Hematopoietic multipotent progenitor cell treated with erythropoietin and hydrocortisone succinate and interleukin-3 and kit ligand, for 6 days (in vitro differentiated cells): ENCODE measurements at places on chromosomes 12 and 14.
A peak's percentile ranks its signal among the peaks of the same experiment; 100 is the strongest.

DNA sequence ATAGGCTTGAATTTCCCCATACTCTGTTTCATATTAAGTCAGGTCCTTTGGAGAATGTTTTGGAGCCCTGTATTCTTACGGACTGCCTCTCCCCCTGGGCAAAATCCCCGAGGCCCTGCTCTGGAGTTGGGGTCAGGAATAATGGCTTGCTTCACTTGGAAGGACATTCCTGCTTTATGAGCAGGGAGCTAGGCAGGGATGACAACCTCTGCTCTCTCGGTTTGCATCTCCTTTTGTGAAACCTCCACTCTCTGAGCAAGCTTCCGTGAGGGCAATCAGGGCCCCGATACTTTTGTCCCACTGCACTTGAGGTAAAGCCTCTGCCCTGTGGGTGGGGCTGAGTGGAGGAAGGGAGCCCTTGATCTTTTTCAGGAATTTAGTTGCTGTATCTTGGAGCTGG, 19.3 kb downstream of the OS9 start:
- no peak for DNase-seq

DNA sequence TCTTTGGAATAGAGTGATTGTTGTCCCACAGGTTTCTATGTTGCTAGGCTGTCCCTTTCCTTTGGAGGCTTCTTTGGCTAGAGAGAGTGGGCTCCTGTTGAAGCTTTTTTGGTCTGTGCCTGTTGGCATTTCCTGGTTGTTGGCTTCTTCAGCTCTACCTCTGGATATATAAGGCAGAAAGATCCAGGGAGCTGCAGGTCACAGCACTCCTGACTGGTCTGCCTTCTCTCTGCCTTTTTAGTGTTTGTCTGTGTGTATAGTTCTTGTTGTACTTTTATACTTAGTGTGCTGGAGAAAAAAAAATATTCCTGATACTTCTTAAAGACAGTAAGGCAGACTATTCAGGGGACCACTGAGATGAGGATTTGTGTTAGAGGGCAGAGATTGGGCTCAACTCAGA, 202.7 kb downstream of the FBXL14 start:
- no peak for DNase-seq

DNA sequence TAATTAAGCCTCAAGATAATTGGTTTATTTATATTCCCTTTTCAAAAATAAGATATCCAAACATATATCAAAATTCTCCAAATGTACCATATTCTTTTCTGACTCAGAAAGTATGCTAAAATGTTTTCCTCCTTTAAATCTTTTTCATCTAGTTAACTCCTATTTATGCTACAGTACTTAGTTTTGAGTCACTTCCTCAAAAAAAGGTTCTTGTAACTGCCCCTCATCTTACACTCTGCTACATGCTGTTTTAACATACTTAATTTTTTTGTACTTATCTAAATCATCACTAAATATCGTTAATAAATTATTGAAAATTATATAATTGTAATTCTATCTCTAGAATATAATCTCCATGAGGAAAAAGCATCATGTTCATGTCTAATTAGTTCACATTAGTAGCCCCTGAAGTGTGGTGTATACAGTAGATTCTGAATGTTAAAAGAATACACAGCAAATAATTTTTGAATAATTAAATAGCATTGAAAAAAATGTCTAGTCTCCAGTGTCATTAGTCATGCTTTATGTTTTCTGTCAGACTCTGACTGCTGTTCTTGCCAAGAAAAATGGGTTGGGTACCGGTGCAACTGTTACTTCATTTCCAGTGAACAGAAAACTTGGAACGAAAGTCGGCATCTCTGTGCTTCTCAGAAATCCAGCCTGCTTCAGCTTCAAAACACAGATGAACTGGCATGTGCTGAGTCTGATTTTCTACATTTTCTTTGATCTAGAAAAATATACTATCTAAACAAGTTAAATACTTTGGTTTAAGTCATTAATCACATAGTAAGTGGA, 3.5 kb downstream of the KLRD1 start:
- DNase-seq: no peak

GRCh38 chr14:37889087-37889486, 293.7 kb downstream of the TTC6 start:
- no peak for DNase-seq

- DNase-seq: no peak
These were observed 266.3 kb downstream of the ITPR2 start for GRCh38 chr12:26566675-26567074.

- no peak for DNase-seq
These were observed 70.1 kb upstream of the MAP1LC3B2 start for GRCh38 chr12:116489116-116489515.

GRCh38 chr14:90900476-90901083, 84.3 kb upstream of the TTC7B start:
- peak; percentile 14 for DNase-seq

- DNase-seq: no peak
These were observed 44.6 kb upstream of the PPP4R3A start for GRCh38 chr14:91554535-91555332.

DNA sequence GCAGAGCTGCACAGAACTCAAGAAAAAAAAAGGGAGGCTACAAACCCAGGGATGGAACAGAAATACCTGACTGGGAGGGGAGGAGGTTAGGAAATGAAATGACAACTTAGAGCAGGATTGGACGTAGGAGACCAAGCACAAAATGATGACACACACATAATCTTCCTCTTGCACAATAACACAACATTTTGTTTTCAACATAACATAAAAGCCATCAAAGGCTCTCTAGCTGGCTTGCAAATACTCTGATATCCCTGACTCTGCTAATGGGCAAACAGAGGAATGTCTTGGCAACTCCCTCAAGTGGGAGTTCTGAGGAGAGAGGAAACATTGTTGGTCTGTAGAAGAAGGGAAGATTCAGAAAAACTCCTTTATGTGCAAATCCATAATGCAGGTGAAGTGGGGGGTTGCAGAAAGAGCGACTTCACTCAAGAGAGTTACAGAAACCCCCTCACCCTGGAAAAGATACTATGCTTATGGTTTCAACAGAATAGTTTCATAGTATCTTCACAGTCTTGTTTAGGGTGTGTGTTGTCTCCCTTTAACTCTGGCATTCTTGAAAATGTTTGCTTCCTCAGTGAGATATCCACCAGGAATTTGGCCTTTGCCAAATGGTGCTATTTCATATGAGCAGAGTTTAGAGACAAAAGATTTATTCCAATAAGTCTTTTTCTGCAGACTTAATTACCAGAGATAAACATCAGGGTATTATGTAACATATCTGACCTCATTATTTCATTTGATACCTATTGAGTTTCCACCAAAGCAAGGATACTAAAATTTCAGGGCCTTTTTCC, 43.8 kb upstream of the LTBP2 start:
- no peak for DNase-seq

- no peak for DNase-seq
These were observed 41.3 kb downstream of the CCDC60 start for GRCh38 chr12:119375883-119376190.

- no peak for DNase-seq
These were observed 107.4 kb upstream of the RGS6 start for GRCh38 chr14:71824816-71825215.

DNA sequence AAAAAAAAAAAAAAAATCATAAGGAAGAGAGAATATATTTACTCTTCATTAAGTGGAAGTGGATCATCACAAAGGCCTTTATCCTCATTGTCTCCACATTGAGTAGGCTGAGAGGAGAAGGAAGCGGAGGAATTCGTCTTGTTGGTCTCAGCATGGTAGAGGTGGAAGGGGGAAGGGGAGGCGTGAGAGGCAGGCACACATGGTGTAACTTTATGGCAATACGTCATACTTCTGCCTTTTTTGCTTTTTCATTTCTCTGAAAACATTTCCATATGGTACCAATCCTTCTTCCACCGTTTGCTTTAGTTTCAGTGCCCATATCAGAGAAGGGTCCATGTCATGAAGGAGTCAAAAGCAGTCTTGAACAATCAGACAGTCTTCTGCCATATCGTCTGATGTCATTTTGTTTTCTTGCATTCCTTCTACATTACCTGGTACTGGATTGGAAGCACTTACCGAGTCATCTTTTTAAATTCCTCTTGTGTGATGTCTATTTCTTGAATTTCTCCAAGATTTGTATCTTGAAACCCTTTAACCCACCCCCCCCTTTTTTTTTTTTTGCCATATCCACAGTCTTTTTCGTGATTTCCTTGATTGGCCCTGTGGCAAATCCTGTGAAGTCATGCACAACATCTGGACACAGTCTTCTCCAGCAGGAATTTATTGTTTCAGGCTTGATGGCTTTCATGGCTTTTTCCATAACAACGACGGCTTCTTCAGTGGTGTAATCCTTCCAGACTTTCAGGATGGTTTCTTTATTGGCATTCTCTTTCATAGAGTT, 8.9 kb downstream of the FUT8 start:
- DNase-seq: no peak

DNA sequence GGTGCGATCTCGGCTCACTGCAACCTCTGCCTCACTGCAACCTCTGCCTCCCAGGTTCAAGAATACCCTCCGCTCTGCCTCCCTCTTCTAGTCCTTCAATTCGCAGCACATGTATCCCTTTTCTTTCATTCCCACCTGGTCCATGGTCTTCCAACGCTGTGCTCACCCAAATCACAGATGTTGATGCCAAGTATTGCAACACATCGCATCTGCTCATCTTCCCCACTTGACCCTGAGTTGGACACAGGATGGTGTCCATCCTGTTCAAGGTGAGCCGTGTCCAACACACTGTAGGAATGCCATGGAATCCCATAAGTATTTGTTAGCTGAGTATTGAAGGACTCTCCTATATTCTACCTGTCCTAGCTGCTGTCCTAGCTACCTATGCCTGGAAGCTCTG, 50.6 kb upstream of the ETV6 start:
- DNase-seq: no peak

DNA sequence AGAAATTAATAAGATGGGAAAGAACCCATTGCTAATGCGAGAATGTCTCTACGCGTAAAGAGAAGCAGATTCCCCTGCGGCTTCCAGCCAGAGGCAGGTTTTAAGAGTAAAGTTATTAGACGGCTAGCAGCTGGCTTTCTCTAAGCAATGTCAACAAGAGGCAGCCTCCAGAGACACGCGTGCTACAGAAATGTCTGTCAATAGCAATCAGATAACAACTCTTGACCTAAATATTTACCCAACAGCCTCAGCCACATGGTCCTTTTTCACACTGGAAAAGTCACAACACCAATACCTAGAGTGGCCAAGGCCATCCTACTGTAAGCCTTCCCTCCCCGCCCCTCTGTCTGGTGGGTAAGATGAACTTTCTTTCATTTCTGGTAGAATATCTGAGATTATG, 146.0 kb upstream of the SFSWAP start:
- no peak for DNase-seq

- no peak for DNase-seq
These were observed 81.6 kb downstream of the PRMT8 start for GRCh38 chr12:3572560-3572959.

GRCh38 chr14:56709201-56709600, 101.1 kb downstream of the OTX2 start:
- DNase-seq: no peak

- DNase-seq: no peak
These were observed 15.6 kb downstream of the CEP170B start for GRCh38 chr14:104880584-104881210.

DNA sequence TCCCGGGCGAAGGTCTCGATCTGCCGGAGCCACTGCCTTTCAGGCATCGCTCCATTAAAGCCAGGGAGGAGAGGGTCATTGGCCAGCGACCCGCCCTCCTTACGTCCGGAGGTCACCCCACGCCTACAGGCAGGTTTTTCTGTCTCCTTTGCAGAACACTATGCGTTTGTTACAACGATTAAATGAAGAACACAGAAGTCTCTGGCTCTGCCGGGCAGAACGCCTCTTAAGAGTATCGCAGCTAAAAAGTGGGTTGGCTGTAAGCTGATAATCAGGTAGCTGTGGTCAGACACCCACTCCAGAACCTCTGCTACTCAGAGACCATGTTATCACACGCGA, 15.0 kb downstream of the OTX2 start:
- no peak for DNase-seq

DNA sequence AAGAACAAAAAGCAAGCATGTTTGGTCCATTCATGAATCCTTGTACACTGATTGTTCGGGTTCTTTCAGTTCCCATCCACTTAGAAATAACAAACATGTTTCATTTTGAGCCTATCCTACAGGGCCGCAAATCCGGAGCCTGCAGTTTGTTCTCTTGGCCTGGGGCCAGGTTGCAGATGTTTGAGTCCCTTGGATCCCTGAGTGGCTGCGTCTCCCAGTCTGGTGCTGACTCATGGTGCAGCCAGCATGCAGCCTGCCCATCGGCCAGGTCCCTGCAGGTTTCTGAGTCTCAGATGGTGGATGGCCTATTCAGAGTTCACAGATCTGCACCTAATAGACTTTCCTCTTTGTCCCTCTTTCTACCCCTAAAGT, 1.9 kb upstream of the DYNC1H1 start:
- no peak for DNase-seq

DNA sequence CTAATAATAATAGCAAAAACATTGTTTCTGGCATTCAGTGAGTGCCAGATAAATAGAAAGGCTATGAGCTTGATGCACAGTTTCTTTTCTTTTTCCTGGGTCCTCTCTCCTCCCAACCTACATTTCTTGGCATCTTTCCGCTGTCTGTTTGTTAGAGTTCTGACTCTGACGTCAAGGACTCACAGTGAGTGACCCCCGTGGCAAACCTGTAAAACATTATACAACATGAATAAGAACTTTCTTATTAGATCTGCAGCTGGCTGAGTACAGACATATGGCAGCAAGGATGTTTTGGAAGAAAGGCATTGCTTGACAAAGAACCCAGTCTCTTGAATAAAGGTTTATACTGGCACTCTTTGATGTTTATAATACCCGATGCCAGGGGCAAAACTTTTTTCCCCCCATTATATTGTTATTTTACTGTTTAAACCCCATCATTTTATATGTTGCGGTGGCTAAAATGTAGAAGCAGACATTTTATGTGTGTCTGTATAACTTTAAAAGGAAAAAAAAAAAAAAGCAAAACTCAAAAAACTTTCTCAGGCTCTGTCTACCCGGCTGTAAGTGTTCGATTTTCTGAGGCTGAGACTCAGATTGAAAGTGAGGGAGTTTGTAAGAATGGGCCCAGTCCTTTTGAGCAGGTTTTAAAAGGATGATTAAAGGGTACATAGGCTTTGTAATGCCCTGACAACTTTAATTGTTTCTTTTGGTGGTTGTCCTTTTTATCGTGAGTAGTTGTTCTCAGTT, 159.3 kb downstream of the PDE3A start:
- no peak for DNase-seq

DNA sequence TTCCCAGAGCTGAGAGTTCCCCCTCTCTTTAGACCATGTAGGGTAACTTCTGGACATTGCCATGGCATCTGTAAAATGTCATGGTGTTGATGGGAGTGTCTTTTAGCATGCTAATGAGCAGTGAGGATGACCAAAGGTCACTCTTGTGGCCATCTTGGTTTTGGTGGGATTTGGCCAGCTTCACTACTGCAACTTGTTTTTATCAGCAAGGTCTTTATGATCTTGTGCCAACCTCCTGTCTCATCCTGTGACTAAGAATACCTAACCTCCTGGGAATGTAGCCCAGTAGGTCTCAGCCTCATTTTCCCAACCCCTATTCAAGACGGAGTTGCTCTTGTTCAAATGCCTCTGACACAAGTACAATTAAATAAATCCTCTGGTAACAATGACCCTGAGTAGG, 244.4 kb downstream of the NEDD1 start:
- no peak for DNase-seq
